Stimulated activated CD8-positive, alpha-beta memory T cell treated with anti-CD3 and anti-CD28 coated beads, Interleukin-7, amount 100 ng/mL, for 1 hour (primary cell): ENCODE measurements at places on chromosomes 1 and 21.

DNA sequence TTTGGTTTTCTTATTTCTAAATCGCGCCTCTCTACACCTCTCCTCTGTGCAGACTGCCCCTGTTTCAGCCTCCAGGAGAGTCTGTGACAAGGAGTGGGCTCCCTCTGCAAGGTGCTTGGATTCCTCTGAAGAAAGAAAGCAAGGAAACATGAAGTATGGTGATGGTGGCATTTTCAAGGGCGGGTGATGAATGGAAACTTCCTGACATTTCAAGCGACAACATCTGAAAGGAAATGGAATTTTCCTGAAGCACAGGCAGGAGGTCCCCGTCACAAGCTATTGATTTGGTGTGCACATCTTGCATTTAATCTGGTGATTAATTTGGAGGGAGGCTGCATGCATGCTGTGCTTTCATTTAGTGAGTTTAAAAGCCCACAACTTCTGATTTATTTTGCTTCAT, 164.6 kb upstream of the FGGY start:
- DNase-seq: no peak

- DNase-seq: no peak
Observed at GRCh38 chr1:152449661-152450060, 35.6 kb upstream of the CRNN start.

GRCh38 chr1:23524716-23525401, 6.2 kb downstream of the E2F2 start:
- DNase-seq: no peak

DNA sequence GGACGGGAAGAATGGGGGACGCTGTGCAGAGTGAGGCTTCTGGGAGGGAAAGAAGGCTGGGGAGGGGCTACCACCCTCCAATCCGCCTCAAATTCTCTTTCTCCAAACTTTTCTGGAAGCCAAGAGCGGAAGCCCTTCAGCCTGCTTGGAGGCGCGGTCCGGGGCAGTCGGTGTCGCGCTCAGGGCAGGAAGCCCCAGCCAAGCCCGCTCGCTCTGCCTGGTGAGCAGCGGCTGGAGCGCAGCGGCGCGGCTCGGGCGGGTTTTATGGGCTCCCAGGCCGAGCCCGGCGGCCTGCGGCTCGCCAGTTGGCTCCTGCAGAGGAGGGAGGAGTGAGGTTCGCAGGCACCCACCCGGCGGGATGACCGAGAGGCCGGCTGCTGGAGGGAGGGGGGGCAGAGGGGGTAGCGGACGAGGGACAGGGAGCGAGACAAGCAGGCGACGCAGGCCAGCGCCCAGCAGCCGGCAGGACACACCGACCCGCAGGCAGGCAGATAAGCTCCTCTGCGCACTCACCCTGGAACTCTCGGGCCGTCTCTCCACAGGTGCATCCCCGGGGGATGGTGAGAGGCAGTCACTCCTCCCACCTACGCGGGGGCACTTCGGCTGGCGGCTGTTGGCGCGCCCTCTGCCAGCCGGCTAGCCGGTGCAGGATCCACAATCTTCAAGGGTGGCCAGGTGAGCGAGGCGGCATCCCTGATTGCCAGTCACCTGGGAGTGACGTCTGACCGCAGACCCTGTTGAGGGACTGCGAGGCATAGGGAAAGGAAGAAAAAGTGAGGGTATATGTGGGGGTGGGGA, at the start of gene AVPR1B:
Gene AVPR1B, minus strand, starts transcription at position 238 of the 798 bp plus-strand sequence. CDS start 498 bp downstream, outside the sequence.
- DNase-seq: no peak

DNA sequence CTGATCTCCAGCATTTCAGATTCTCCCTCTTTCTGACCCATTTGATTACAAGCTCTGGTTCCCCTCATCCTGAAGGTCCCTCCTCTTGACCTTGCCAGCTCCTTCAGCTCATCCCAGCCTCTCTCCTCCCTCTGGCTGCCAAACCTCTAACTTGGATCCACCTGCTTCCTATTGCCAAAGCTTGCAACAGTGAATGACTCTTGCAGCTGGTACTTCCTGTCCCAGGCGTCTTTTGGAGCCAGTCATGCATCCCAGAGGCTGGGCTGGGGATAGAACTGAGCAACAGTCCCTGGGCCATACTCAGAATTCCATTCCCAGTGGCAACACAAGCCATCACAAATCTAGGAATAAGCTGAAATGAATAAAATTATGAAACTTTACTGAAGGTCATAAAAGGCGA, 27.7 kb upstream of the SPOCD1 start:
- DNase-seq: no peak

DNA sequence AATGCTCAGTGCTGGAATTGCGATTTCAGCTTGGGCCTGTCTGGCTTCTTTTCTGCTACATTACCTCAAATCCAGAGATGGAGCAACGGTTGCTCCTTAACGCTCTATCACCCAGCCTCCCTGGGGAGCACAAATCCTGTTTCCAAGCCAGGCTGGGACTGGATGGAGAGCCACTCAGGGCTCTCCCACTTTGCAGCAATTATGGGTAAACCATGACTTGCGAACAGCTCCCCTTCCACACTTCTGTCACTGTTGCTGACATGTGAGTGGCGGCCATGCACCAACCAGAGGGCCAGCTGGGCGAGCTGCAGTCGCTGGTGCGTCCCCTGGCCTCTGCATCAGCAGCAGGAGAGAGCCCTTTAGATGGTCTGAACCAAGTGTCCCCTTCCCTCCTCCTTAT, 65.1 kb upstream of the RAB4A start:
- DNase-seq: no peak

- no peak for DNase-seq
Observed at GRCh38 chr1:30466026-30466425, 257.4 kb downstream of the MATN1 start.

- no peak for DNase-seq
Observed at GRCh38 chr1:116374353-116375147, 1.5 kb downstream of the ATP1A1 start.

GRCh38 chr1:109263597-109264378, 14.4 kb downstream of the CELSR2 start:
- peak; percentile 34 for DNase-seq

- DNase-seq: no peak
Observed at GRCh38 chr21:36188937-36189336, 32.3 kb downstream of the DOP1B start.

DNA sequence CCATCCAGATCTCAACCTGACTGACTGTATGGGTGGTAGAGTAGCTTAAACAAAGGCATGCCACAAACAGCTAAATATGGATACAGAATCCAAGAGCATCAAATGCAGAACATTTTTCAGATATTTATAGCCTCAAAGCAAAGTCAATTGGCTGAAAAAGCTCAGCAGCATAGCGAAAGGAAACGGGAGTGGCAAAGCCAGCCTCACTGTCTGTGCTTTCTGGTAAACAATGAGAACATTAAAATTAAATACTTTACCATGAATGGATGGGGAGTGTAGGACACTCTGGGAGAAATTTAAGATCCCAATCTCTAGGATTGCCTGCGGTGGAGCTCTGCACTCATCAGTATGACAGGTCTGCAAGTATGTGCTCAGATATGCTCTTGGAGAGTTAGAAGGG, 4.4 kb downstream of the RASAL2 start:
- no peak for DNase-seq

GRCh38 chr1:235659186-235659771, 9.7 kb upstream of the GNG4 start:
- DNase-seq: no peak

GRCh38 chr1:168509875-168510791, 33.7 kb downstream of the XCL2 start:
- no peak for DNase-seq

DNA sequence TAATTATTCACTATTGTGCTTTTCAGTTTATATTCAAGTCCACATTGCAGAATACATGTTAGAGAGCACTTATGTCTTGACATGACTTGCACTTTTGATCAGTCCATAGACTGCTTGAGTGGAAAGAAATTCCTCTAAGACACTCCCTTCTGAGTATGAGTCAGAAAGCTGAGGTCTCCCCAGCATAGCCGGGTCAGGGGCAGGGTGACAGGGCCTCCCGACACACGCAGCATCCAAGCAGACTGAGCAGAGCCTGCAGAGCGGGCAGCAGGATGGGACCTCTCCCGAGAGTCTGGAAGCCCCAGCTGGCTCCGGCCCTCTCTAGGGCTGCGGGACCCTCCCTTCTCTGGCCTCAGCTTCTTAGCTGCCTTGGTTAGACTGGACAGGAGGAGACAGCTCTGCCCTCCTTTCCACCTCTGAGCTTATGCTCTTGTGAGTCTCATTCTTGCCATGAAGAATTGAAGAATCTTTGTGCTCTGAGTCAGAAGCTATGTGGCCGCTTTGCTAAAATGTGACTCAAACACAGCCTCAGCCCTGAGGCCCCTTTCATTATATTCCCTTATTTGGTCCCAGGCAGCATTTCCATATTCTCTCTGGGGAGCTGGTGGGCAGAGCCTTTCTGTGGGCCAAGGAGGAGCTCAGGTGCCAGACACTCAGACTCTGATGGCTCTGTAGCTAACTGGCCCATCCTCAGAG, 11.2 kb upstream of the CAPN2 start:
- DNase-seq: no peak

DNA sequence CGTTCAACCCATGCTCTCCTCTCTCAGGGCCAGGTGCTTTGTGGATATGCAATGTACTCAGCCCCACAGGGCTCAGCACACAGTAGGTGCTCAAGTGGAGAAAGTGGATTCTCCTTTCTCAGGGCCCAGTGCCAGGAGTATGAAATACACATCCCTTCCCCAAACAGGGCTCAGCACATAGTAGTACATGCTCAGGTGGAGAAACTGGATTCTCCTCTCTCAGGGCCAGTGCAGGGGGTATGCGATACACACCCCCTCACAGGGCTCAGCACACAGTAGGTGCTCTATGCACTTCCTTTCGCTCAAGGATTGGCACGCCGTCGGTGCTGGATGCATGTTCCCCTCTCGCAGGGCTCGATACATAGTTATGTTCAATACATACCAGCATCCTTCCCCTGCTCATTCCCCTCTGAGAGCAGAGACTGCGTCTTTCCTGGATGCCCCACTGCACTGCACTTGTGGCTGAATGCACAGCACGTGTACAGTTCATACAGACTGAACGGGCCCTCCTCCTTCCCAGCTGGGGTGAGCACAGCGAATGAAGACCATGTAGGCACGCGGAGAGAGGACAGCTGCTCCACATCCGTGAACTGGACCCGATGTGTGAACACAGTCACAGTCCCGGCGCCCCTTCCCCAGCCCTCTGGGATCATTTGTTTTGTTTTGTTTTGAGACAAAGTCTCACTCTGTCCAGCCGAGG, 16.6 kb upstream of the DISP3 start:
- DNase-seq: no peak

- DNase-seq: no peak
Observed at GRCh38 chr1:203695116-203695515, 68.5 kb downstream of the ATP2B4 start.

DNA sequence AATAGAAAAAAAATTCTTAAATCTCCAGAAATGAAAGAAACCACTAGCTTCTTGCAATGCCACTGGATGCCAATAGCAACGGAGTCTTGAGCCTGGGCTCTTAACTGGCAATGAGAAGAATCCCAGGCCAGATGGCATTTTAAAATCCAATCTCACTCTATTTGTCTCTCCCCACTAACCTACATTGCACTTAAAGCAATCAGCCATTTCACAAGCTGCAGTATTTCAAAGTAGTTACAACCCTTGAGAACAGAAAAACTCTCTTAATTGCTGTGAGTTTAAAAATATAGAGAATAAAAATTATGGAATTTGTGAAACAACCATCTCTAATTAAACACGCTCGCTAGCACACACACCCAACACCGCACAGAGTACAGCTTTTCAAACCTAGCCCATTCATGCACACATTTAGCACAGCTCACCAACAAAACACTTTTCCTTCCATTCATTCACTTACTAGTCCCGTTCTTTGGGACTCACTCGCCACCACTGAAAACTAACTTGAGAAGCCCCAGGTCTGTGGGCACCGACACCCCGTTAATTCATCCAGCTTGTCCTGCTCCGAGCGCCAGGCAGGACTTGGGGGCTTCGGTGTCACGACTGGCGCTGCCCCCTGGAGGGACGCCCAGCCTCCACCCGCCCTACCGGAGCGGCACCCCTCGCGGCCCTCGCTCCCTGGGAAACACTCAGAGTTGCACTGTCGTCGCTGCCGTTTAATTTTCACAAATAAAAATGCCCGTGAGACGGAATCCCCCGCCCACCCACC, 1.0 kb downstream of the DDAH1 start:
- DNase-seq: no peak

GRCh38 chr1:40299366-40300248, 17.5 kb downstream of the COL9A2 start:
- no peak for DNase-seq

DNA sequence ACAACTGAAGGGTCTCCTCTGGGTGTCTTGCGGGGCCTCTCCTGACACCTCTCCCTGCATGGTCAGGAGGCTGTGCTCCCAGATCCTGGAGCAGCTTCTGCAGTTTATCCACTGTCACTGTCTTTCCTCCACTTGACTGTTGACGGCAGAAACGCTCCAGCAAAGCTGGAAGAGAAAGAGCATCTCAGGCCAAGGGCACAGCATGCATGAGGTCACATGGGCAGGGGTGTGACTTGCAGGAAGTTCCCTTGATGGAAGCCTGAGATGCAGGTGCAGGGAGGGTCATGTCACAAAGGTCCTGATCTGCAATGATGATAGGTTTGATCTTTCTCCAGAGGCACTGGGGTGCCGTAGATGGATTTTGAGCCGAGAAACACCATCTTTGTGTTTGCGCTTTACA, 23.3 kb downstream of the SLC44A3 start:
- DNase-seq: no peak

- no peak for DNase-seq
Observed at GRCh38 chr1:24216276-24217074, 29.4 kb upstream of the IFNLR1 start.

GRCh38 chr1:43893006-43893405, 40.6 kb upstream of the ARTN start:
- DNase-seq: no peak

- DNase-seq: no peak
Observed at GRCh38 chr1:87902830-87903229, 574.1 kb downstream of the LMO4 start.
